ENCODE measurements at places on chromosomes 11 and 22. TPM values are rescaled to one million over a fixed set of nuclear protein-coding genes. Genes with fewer than 3 reads are reported as not detected.
A peak's percentile ranks its signal among the peaks of the same experiment; 100 is the strongest.

Gene MGAT3
- not detected for total RNA-seq

- DNase-seq, result no peak
These were observed 7.6 kb upstream of the ALKBH3 start for GRCh38 chr11:43872995-43873394.

Gene AGBL2
- 0.20 TPM for total RNA-seq

DNA sequence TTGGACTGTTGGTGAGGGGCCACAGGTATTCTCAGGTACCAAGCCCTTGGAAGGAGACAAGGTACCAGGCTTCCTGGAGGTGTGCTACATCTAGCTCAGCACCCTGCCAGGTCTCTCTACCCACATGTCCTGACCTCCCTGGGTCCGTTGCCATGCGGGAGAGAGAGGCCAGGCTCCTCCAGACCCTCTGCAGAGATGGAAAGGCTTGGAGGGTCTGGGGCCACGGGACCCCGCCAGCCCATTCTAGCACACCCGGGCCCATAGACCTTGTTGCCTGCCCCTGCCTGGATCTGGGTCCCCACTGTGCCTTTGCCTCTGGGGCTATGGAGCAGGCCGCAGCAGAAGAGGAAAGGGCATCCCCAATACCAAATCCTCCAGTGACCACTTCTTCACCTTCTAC, 2.2 kb upstream of the APOC3 start:
- DNase-seq, result no peak

DNA sequence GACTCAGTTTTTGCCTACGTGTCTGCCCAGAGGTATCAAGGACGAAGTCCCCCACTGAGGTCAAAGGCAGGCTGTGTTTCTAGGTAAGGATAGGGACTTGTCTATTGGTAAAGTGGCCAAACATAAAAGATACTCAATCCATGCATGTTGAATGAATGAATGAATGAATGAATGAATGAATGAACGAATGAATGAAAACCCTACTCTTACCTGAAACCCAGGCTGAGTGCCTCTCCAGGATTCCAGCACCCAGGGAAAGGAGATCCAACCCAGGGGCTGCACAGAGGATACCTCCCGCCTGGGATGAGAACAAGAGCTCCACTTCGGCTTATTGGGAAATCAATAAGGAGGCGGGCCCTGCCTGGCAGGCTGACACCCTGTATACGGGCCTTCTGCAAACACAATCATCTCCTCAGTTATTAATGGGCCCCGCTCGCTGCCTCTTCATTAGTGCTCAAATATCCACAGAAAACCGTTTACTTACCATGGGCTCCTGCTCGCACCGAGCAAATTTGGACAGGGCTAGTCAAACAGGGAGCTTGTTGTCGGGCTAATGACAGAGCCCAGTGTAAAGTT, 177.4 kb downstream of the BUD13 start:
- no peak for DNase-seq

- no peak for DNase-seq
These were observed 856.4 kb downstream of the LRRC4C start for GRCh38 chr11:40602866-40603552.

DNA sequence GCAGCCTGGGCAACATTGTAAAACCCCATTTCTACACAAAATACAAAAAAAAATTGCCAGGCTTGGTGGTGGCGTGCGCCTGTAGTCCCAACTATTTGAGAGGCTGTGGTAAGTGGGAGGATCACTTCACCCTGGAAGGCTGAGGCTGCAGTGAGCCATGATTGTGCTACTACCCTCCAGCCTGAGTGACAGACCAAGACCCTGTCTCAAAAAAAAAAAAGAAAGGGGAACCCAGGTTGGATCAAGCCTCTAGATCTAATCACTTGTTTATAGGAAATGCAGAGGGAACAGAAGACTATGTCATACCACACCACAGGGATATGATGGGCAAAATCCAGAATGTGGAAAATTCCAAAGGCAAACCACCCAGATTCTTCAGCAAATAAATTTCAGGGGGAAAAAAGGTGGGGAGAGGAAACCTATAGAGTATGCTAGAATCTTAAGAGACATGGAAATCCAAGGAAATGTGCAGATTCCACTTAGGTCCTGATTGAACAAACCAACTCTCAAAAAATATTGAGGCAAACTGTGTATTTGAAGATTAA, 16.5 kb upstream of the MALAT1 start:
- DNase-seq, result no peak

DNA sequence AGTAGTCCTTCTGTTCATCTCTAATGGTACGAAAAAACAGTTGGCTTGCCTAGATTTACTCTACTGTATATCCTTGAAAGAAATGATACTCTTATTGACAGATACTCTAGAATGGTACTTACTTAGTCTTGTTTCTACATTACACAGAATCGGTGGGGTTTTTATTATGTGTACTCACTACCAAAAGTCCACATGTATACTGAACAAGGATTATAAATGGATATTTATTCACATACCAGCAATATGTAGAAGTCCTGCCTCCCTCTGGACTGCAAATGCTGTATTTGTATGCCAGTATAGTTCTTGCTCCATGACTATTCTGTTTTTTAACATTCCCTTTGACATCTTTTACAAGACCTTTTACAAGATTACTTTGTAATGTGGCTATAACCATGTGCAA, 13.9 kb downstream of the PCF11 start:
- DNase-seq, result no peak

- no peak for DNase-seq
These were observed 175.8 kb downstream of the CSNK2A3 start for GRCh38 chr11:11177156-11177808.

GRCh38 chr11:134041791-134042696, 26.8 kb upstream of the JAM3 start:
- no peak for DNase-seq

GRCh38 chr22:27409299-27409698, 392.3 kb downstream of the MN1 start:
- peak; percentile 74 for DNase-seq

Gene GPHA2
- total RNA-seq, result not detected

DNA sequence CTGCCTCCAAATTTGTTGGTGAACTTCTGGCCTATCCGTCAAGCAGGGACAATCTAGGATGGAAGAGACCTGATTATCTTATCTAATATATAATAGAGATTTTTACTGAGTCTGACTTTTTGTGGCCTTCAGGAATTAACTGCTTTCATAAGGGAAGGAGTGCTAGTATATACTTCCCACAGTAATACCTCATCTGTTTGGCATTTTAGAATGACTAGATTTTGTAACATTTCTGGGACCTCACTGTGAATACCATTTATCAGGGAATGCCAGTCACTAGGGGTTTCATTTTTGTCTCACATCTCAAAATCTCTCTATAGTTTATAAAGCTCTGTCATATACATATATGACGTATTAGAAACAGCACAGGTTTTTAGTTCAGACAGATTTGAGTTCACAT, 114.3 kb downstream of the INSC start:
- DNase-seq, result no peak

GRCh38 chr11:106464728-106465127, 387.3 kb downstream of the AASDHPPT start:
- no peak for DNase-seq

GRCh38 chr22:38728871-38729796, 23.4 kb downstream of the GTPBP1 start:
- DNase-seq, result no peak

DNA sequence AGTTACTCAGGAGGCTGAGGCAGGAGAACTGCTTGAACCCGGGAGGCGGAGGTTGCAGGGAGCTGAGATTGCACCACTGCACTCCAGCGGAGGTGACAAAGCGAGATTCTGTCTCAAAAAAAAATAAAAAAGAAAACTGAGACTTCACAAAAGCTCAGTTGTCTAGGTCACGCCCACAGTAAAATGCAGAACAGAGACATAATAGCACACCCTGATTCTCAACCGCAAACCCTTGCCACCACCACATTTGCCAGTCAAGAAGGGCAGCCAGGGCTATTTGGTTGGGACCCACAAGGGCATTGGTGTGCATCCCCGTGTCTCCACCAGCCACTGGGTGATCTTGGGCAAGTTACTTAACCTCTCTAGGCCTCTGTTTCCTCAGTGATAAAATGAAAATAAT, 25.4 kb downstream of the CREB3L1 start:
- no peak for DNase-seq

Gene MN1
- total RNA-seq, result 0.22 TPM

DNA sequence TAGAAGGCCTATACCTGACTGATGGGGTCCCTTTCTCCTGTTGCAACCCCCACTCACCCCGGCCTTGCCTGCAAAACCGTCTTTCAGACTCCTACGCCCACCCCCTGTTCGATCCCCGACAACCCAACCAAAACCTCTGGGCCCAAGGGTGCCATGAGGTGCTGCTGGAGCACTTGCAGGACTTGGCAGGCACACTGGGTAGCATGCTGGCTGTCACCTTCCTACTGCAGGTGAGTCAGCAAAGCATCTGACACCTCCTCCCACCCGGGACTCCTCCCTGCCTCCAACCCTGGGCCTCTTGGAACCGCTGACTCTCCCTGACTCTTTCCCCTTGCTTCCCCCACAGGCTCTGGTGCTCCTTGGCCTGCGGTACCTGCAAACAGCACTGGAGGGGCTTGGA, 1.2 kb downstream of the ROM1 start:
- DNase-seq, result no peak

DNA sequence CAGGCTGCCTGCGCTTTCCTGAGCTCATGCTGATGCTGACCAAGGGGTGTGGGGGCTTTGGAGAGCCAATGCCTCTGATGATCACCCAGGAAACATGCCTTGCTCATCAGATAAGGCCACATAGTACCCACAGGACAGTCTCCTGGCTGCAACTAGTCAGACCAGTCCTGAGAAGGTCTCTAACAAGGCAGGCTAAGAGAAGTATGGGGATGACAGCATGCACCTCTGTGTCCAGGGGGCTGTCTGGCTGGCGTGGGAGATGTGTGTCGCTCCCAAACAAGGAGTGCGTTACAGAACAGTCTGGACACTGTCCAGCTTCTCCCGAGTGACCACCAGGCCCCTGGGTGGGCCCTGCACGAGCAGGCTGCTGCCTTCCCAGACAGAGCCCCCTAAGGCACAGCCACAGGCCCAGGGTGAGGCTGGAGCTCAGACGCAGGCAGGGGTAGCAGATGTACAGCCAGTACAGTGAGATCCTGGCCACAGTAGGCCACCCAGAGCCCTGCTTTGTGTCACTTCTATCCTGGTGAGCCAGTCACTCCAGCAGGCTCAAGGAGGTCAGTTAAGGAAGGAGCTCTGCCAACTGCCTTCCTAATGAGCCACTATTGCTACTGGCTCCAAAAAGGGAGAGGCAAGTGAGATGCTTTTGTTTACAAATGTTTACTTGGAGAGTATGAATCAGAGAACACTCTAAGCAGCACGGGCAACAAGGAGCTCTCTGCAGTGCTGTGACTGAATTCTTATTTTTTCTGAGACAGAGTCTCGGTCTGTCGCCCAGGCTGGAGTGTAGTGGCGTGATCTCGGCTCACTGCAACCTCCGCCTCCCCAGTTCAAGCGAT, 66.0 kb upstream of the CLTCL1 start:
- DNase-seq, result no peak

Gene CTSW
- total RNA-seq, result 0.22 TPM

DNA sequence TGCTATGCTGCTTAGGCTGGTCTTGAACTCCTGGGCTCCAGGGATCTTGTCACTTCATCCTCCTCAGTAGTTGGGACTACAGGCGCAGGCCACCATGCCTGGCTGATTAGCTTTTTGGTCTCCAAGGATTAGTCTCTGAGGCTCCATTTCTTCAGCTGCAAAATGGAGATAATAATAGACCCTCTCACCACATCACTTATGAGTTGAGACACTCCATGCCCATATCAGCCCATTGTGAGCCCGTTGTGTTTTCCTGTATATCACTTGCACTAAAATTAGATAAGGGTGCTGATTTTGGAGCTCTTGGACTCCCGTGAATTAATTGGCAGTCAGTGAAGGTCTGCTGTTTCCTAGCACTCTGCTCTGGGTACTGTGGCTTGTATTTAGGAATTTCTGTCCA, 36.0 kb downstream of the DEPDC5 start:
- DNase-seq, result no peak

DNA sequence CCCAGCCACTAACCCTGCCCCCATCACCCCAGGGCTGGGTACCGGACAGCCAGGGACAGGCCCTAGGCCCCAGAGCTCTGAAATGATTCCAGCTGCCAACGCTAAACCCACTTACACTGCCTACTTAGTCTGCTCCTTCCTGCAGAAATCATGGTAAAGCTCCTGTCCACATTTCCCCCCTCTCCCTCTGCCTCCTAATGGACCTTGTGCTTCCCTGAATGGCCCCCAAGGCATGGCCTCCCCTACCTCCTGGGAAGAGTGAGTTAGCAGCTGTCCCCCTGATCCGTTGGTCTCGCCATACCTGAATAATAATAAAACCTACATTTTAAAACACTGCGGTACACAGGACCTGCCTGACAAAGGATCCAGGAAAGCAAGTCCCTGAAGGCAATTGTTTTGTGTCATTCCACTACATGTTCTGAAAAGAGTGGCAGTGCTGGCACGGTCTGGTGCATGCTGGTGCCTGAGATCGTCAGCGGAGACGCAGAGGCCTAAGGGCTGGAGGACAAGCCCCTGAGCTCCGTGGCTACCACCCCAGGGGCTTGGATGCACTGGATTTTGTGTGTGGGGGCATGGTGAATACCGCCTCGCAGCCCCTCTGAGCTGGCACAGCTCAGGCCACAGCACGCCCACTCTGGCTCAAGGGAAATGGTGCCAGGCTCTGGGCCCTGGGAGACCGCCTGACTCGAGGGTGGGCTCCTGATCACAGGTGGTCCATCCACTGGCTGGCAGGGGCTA, 186.3 kb downstream of the CTTN start:
- DNase-seq, result no peak

GRCh38 chr11:111355101-111355500, 24.0 kb downstream of the POU2AF1 start:
- no peak for DNase-seq

- DNase-seq, result no peak
These were observed 42.1 kb upstream of the TPBGL start for GRCh38 chr11:75198278-75198973.

GRCh38 chr22:29143941-29144785, 61.5 kb upstream of the EMID1 start:
- DNase-seq, result no peak

Gene RCOR2
- under 0.01 TPM for total RNA-seq
